Neural crest cell (in vitro differentiated cells): ENCODE measurements at places on chromosomes 2 and 18. TPM values are rescaled to one million over a fixed set of nuclear protein-coding genes. Genes with fewer than 3 reads are reported as not detected.

GRCh38 chr18:58336605-58337004 is 292.3 kb downstream of the ALPK2 start:
- DNase-seq, result no peak

GRCh38 chr2:79994965-79995364 is 309.6 kb downstream of the LRRTM1 start:
- DNase-seq, result no peak

The ZNG1B gene
- 38.1 and 40.4 TPM in 2 replicates for total RNA-seq

The NEU2 gene
- not detected in 2 replicates for total RNA-seq
